ENCODE measurements at places on chromosomes 6 and 20.
A peak's percentile ranks its signal among the peaks of the same experiment; 100 is the strongest.

DNA sequence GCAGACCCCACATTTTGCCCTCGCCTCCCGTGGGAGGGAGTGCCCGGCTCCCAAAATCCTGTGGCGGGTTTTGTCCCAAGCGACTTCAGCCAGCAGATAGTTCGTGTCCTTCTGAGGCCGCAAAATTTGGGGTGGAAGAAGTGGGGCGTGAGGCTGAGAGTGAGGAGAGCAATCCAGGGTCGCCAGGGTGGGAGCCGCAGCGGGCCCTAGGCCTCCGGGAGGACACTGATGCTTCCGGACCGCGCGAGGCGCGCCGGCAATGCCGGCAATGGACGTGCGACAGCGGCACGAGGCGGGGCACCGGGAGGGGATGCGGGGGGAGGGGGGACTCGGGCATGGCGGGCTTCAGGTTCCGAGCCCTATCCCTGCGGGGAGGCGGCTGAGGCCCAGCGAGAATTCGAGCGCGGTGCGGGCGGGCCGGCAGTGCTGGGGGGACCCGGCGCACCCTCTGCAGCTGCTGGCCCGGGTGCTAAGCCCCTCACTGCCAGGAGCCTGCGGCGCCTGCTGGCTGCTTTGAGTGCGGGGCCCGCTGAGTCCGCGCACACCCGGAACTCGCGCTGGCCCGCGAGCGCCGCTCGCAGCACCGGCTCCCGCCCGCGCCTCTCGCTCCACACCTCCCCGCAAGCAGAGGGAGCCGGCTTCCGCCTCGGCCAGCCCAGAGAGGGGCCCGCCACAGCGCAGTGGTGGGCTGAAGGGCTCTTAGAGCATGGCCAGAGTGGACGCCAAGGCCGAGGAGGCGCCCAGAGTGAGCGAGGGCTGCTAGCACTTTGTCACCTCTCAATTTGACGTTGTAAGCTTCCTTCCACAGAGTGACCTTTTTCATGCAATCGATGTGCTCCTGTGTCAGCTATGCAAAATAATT is 143.8 kb downstream of the LPA start:
- DNase-seq, result peak; percentile 68

GRCh38 chr20:47335251-47336128 is 21.0 kb downstream of the ZMYND8 start:
- DNase-seq, result peak; percentile 65

- DNase-seq, result peak; percentile 23
These were observed 9.1 kb downstream of the FAM83D start for GRCh38 chr20:38935285-38935684.

DNA sequence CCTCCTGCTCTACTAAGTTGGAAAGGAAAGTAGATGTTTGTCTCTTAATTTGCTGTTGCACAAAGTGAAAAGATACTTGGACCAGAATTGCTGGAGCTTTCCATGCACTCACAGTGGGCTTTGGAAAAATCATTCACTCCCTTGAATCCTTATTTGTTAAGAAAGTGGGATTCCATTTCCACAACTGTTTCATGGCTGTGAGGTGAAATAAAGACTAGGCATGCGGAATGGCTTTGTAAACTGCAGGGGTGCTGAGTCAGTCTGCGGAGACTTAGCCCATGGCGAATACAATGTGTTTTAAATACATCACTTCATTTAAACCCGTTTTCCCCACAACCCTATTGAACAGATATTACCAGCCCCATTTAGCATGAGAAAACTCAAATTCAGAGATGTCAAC is 36.8 kb upstream of the CLDN20 start:
- DNase-seq, result no peak

GRCh38 chr20:60381643-60382400 is 423.6 kb downstream of the CDH26 start:
- DNase-seq, result no peak

DNA sequence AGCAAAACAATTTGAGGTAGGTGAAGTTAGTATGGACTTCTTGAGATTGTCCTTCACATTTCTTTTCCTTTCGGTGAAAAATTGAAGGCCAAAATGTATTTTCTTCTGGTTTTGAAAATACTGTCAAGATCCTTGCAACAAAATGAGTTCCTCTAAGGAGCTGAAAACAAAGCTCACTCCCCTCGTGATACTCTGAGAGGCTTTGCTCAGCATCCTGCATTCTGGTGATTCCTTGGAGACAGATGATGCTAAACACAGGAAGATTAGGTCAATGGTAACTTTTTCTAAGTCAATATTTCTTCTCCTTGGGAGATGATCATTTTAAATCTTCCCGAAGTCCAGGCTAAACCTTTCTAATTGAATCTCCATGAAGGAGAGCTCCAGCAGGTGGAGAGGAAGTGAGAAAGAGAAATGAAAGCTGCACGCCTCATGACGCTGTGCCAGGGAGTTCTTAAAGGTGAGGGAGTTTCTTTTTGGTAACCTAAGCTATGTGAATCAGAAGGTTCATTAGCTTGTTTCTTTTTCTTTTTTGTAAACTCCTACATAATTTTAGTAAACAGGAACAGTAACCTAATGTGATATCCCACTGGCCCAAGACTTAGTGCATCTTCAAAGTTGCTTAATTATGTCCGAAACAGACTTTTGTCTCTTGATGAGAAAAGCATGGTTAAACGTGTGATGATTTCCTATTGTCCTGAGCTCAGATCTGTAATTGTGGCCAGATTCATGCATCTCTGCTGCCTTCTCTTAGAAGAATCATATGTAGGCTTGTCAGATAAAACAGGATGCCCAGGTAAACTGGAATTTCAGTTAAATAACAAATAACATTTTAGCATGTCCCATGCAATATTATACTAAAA is 15.0 kb downstream of the ESR1 start:
- DNase-seq, result no peak

DNA sequence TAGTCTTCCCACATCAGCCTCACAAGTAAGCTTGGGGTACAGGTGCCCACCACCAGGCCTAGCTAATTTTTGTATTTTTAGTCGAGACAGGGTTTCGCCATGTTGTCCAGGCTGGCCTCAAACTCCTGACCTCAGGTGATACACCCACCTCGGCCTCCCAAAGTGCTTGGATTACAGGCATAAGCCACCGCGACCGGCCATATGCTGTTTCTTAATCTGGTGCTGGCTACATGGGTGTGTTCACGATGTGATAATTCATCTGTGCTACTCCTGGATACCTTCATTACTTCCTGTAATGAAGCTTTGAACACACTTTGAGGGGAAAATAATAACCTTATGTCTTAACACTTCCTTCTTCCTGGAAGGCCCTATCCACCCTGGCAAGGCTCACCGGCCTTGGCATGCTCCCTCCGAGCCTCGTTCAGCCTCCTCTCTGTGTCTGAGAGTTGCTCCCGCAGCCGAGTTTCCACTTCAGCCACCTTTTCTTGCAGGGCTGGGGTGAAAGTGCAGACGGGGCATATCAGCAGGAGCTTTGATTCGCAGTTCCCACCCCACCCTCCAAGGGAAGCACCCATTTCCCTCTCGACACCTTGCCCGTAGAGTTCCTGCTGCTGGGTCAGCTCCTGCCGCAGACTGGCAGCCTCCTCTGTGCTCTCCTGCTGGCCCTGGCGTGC is 5.6 kb upstream of the PSORS1C2 start:
- no peak for DNase-seq

- DNase-seq, result no peak
These were observed 48.8 kb downstream of the NOX3 start for GRCh38 chr6:155406801-155407200.

DNA sequence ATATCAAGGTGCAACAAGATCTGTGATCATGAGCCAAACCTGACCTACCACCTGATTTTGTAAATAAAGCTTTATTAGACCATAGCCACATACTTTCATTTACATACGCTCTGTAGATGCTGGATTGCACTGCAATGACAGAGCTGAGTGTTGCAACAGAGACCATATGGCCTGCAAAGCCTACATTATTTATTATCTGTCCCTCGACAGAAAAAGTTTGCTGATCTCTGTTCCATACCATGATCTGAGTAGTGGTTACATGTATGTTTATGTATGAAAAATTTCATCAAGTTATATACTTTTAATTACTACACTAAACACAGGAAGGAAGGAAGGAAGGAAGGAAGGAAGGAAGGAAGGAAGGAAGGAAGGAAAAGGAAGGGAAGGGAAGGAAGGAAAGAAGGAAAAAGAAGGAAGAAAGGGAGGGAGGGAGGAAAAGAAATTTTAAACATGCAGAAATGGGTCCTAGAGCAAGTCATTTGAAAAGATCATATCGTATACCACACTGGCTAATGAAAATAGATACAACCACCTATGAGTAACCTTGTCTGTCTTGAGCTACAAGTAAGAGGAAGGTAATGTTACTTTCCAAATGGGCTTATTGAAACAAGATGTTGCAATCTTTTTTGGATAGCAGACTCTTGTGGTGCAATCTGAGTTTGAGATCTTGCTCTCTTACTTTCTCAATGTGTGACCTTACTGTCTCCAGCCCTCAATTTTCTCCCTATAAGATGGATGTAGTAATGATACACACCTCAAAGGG is 441.0 kb downstream of the KIF16B start:
- no peak for DNase-seq

DNA sequence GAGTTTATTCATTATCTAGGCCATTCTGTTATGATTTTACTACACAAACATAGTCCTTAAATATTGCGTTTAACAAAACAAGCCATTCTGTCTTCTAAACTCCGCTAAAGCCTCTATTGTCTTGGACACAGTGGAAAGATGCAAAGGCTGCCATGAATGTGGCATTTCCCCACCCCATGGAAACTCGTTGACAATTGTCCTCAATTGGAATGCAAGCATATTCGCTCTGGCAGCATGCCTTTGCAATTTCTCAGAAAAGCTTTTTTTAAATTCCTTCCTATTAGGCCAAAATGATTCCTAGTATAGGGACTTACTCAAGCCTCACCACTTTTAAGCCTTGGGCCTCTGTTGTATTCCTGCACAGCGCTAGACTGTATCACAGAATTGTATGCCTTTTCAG is 22.8 kb downstream of the OR2A4 start:
- DNase-seq, result no peak

- peak; percentile 68 for DNase-seq
These were observed 40.0 kb upstream of the KCNK16 start for GRCh38 chr6:39362487-39362865.

- DNase-seq, result no peak
These were observed 39.2 kb upstream of the LTV1 start for GRCh38 chr6:143803769-143804568.

GRCh38 chr6:105501826-105502344 is 99.0 kb upstream of the PREP start:
- no peak for DNase-seq

DNA sequence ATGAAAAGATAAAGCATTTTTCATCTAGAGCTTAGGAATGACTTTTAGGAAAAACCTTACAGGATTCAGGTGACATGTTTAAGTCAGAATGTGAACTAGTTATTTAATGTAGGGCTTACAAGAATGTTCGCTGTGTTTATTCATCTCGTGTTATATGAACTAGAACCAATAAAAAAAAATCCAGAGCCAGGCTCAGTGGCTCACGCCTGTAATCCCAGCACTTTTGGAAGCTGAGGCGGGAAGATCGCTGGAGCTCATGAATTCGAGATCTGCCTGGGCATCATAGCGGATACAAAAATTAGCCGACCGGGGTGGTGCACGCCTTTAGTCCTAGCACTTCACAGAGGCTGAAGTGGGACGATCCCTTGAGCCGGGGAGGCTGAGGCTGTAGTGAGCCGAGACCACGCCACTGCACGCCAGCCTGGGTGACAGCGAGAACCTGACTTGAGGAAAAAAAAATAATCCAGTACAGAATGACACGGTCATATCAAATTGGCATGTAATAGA is 46.3 kb downstream of the OR2B2 start:
- no peak for DNase-seq

GRCh38 chr20:9203081-9203447 is 134.2 kb downstream of the PLCB4 start:
- peak; percentile 68 for DNase-seq

DNA sequence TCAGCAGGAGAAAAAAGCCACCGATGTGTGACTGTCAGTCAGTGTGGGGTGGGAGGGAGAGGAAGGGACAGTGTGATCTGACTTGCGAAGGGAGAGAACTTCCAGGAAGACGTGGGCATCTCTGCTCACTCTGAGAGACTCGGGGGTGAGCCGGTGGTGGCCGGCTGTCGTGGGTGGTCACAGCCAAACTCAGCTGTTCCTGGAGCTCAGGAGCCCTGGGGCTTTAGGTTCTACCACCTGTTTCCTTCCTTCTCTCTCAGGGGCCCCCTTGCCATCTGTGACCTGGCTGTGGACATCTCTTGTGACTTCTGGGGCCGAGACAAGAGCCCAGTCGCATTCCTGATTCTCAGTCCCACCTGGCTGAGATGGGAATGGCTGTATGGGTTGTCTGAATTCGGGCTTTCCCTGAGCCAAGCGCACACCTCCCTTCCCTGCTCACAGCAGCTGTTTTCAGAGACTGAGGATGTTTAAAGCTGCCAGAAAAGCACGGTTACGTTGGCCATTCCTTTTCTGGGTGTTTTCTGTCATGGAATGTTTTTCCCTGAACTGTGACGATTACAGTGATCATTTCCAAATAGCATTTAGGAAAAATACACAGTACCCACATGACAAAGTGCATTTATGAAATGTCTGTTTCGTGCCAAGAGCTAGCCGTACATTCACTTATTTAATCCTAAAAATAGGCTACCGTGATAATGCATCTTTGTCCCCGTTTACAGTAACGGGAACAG is 36.5 kb downstream of the SYNJ2 start:
- DNase-seq, result no peak

- DNase-seq, result no peak
These were observed 19.7 kb downstream of the GMDS start for GRCh38 chr6:2225422-2226392.

DNA sequence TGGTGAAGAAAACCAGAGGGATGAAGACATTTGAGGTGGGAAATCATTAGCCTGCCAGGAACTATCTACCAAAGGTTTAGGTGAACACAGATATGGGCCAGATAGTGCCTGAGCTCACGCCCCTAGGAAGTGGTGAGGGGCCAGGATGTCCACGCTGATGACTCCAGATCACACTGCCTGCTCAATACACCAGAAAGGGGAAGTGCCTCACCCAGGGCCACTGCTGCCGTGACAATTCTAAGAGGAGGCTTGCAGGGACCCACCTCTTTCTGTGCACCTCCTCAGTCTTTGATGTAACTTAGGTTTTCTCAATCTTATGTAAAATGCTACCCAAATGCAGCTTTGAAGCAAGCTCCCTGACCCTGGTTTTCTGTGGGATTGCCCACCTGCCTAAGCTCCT is 5.4 kb upstream of the RAB44 start:
- DNase-seq, result no peak

- no peak for DNase-seq
These were observed 52.4 kb upstream of the LYRM2 start for GRCh38 chr6:89690944-89691324.

GRCh38 chr20:33013701-33014326 is 6.3 kb downstream of the BPIFB2 start:
- DNase-seq, result no peak

- DNase-seq, result no peak
These were observed 1.4 kb upstream of the HLA-DMA start for GRCh38 chr6:32954267-32954666.

- DNase-seq, result peak; percentile 59
These were observed 13.9 kb downstream of the PTK7 start for GRCh38 chr6:43089874-43090558.

DNA sequence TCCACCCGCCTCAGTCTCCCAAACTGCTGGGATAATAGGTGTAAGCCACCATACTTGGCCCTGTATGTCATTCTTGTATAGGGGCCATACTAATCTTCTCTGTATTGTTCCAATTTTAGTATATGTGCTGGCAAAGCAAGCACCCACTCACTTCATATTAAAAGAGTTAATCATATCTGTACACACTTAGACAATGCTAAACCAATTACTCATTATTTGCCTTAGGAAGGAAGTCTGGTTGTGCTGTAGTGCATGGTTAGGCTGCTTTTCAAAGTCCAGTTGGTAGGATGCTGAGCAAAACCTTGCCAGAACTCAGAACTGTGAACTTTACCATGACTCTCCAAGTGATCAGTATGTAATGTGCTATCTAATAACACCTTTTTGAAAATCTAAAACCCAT is 88.6 kb downstream of the LIN28B start:
- DNase-seq, result peak; percentile 63

Measured in EH (cell line).